ENCODE measurements at places on chromosomes 6 and 20.

GRCh38 chr20:31785089-31785488 is 34.1 kb upstream of the MYLK2 start:
- DNase-seq = no peak

DNA sequence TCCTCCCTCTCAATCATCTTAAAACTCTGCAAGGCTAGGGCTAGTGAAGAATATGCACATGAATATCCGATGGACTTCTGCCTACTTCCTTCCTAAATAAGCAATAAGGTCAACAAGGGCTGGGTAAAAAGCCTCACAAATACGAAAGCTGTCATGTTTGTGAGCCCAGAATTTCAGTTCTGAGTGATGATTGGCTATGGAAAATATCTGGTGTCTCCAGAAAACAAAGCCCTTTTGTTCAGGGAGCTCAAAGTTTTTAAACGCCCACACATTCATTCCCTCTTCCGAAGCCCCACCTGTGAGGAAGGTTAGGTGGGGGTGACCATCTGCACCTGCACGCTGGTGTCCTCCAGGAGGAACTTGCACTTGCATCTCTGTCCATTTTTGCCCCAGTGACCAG is 126.9 kb upstream of the ARMC2 start:
- no peak for DNase-seq

GRCh38 chr20:3930265-3931206 is 41.3 kb downstream of the PANK2 start:
- no peak for DNase-seq

GRCh38 chr6:119594907-119595306 is 245.3 kb upstream of the MAN1A1 start:
- no peak for DNase-seq

DNA sequence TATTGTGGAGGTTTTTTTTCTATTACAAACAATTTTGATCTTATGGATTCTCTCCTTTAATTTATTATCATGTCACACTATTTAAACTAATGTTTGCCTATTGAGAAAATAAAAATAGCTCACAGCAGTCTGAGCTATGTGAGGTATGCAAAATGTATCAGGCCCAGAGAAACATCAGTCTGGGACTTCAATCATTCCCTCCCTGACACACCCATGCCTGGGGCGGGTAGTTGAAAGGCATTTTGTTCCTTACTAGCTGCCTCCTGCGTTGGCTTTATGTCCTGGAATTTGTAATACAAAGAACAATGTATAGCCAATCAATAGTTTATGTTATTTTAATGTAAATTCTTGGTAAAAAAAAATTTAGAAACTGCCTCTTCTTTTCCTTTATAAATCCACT is 403.3 kb downstream of the EPM2A start:
- DNase-seq = no peak

GRCh38 chr6:36127462-36128016 is 2.8 kb upstream of the MAPK13 start:
- peak; percentile 38 for DNase-seq

GRCh38 chr6:43391440-43392031 is 22.1 kb upstream of the ZNF318 start:
- peak; percentile 22 for DNase-seq

Measured in fibroblast of skin of right quadriceps (primary cell).